ENCODE measurements at places on chromosomes 7 and 10.

DNA sequence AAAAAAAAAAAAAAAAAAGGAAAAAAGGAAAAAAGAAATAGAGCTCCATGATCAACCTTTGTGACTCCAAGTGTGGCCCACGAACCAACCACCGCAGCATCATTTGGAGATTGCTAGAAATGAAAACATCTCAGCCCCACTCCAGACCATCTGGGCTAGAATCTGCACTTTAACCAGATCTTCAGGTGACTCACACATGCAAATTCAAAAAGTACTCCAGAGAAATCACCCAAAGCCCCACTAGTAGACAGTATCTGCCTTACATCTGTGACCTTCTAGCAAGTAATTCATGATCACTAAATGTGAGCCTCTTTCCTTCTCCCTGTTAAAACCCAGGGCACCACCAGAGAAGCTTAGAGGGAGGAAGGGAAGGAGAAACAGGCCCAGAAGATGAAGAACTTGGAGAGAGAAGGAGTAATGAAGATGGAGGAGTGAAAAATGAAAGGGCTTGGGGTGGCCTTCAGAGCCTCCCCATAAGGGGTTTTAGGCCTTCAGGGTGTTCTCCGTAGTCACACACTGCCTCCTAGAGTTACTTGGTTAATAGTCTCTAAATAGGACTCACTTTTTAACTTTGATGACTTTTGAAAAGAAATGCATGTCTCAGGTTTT is 94.0 kb downstream of the SLC37A3 start:
- DNase-seq, result no peak

DNA sequence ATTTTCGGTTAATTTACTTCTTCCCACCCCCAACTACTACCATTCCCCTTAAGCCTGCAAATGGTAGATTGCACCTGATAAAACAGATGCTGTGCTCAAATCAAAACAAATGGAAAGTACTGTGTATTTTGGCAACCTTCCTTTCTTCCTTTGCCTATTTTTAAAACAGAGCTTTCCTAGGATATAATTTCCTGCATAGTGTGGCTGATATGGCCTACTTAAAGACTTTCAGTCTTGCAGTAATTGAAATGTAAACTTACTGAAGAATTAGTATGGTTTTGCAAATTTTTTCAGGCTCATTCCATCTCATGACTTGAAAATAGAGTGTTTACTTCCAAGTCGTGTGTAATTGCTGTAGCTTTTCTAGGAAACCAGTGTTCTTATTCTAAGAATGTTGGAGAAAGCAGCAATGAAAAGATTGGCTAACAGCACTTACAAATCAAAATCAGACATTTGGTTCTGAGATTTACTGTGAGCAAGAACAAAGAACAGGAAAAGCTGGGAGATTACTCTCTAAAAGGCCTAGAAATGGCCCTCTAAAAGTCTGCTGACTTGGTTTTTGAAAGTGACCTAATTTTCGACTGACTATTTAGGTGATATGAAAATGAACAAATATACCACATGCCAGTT is 52.0 kb downstream of the REEP3 start:
- no peak for DNase-seq

DNA sequence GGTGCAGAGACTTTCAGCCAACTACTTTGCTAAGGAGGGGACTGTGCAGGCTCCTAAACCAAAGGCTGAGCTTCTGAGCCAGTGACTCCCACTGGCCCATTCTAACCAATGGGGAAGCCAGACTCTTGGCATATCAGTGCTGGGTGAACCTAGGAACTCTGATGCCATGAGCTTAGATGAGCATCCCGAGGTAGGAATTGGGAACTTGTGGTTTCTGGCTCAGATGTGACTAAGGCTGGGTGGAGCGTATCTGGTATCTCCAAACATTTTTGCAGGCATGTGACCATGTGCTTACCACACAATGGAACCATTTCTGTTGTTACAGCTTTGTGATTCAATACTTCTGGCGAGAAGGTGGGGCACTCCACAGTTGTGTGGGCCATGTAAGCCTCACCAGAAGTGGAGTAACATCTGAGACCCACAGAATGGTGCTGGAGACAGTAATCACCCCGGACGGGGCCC is 2.5 kb upstream of the AVPI1 start:
- DNase-seq, result peak; percentile 93

DNA sequence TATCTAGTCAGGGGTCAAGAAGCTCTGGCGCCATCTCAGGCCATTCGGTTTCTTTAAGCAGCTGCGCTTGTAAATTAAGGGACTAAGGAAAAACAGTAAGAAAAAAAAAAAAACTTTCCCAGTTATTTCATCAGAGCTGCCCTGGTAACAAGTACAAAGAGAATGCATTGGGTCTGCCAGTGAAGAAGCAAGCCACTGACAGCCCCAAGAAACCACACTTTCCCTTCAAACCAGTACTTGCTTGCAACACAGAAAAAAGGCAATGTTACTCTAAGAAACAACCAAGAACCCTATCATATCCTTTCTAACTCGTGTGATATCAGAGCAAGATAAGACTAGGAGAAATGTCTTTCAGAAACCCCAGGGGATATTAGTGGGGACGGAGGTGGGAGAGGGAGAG is 40.6 kb upstream of the AOAH start:
- DNase-seq, result no peak

DNA sequence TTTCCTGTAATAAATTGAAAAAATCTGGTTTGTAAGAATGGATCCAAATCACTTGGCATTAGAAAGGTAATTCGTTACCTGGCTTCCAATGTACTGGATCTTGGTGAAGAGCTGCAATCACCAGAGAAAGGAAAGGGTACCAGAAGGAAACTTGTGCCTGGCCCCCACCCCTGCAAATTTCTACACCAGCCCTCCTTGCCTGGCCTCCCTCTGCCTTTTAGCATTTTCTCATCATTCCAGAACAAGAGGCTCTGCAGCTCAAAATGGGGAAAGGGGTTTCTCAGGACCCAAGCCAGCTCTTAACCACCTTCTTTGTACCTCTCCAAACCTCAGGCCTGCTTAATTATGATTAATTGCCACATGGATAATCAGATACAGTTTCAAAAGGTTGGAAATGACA is 612.8 kb upstream of the MGMT start:
- DNase-seq, result no peak

GRCh38 chr7:8923164-8923806 is 489.9 kb downstream of the NXPH1 start:
- DNase-seq, result no peak

GRCh38 chr7:4871056-4871680 is 9.3 kb upstream of the PAPOLB start:
- no peak for DNase-seq

- DNase-seq, result no peak
These were observed 5.2 kb downstream of the LGI1 start for GRCh38 chr10:93762979-93763391.
